ENCODE measurements at places on chromosomes 3 and 15.

- DNase-seq, result no peak
These were observed 14.1 kb downstream of the KLF15 start for GRCh38 chr3:126342991-126343648.

DNA sequence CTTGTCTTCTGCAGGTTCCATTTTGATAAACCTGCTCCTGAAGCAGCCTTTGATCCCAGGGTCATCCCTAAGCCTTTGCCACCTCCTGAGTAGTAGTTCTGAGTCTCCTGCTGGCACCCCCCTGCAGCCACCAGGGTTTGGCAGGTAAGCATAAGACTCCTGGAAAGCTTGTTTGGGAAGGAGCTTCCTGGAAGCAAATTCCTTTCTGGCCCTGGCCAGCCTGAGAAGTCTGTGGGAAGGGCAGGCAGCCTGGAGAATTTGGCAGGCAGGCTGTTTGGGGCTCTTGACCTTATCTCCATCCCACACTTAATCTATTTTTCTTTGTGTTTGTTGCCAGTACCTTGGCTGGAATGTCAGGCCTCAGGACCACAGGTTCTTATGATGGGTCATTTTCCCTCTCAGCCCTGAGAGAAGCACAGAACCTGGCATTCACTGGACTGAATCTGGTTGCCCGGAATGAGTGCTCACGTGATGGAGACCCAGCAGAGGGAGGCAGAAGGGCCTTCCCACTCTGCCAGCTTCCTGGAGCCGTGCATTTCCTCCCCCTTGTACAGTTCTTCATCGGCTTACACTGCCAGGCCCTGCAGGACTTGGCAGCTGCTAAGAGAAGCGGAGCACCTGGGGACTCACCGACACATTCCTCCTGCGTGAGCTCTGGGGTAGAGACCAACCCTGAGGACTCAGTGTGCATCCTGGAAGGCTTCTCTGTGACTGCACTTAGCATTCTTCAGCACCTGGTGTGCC is 13.4 kb downstream of the ATRIP start:
- no peak for DNase-seq

DNA sequence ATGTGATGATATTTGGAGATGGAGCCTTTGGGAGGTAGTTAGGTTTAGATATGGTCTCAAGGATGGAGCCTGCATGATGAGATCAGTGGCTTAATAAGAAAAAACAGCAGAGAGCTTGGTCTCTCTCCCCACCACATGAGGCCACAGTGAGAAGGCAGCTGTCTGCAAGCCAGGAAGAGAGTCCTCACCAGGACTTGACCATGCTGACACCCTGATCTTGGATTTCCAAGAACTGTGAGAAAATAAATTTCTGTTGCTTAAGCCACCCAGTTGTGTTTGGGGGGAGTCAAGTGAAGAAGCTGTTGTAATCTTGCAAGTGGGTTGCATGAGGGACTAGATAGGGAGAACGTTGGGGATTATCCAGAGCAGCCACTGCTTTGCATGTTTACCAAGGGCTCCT is 62.3 kb upstream of the TNFAIP8L3 start:
- DNase-seq, result no peak

DNA sequence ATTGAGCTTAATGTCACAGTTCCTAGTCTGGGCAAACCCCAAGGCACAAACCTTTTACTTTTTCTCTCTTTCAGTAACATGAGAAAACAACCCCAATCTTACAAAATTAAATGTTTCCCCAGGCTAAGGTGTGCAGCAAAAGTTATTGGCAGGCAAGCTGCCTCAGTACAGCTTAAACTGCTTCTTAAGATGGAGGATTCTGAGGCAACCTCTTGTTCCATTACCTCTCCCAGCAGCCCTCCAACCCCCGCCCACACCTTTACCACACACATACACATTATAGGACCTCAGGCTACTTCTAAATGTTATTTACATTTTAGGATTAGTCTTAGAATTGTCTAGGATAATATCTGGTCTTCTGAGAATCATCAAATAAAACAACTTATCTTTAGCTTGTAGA is 22.3 kb upstream of the CBLB start:
- no peak for DNase-seq

GRCh38 chr15:98745650-98746374 is 97.5 kb downstream of the IGF1R start:
- DNase-seq, result no peak

- no peak for DNase-seq
These were observed 62.7 kb downstream of the USP13 start for GRCh38 chr3:179715582-179715981.

DNA sequence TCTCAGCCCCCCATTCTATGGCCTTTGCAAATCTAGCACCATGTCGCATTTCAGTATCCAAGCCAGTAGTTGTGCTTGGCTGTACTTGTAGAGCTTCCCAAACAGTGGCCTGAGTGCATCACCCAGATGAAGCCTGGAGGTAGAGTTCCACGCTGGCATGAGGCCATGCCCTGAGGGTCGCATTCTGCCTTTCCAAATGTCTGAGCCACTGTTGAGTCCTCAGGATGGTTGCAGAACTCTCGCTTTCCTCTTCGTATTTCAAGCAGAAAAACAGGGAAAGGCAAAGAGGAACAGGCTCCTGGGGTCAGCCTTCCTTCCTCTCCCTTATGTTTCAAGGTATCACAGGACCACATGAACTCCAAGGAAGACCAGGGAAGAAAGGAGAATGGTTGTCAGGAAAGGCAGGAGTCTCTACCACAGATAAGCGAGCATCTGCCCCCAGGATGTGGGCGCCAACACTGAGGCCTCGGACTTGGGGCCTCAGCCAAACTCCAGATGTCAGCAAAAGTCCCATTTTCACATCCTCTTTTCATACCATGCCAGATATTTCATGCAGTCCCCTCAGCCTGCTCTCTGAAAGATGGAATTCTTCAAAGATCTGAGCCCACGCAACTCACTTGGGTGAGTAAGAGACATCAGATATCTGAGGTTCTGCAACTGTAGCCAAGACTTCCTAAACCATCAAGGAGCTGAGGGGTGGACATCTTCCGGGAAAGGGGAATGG is 19.4 kb upstream of the PRR20G start:
- no peak for DNase-seq

GRCh38 chr3:152151216-152151876 is 117.4 kb upstream of the MBNL1 start:
- DNase-seq, result no peak

GRCh38 chr15:38617831-38618230 is 53.2 kb upstream of the RASGRP1 start:
- DNase-seq, result no peak

DNA sequence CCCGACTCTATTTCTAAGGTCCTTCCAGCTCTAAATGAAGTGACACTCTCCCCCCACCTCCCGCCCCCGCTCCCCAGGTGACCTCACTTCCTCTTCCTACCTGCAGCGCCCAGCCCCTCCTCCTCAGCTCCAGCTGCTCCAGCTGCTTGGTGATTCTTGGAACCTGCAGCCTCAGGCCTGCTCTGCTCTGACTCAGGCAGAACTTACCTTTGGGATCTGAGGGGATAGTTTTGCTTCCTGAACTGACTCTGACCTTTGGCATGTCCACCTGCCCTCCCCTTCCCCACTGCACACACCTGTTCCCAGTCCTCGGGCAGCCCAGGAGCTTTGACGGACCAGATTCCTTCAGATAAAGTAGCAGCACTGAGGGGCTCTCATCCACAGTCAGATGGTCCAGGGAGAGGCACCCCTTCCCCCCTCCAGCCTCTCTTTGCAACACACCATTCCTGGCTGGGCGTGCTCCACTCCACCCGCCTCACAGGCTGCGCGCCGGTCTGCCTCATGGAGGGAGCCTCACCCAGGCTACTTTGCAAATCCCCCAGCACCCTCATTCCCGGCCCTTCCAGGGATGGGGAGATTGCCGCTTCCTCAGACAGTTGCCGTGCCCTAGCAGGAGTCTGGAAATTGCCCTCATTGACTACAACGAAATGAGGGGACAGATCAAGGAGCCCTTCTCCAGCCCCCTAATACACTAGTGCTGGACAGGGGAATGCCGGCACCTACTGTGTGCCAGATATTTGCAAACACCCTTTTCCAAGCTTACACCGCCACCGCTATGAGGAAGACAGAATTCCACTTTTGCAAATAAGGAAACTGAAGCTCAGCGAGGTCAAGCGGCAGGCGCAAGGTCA is 692 bp upstream of the C15orf39 start:
- peak; percentile 32 for DNase-seq

DNA sequence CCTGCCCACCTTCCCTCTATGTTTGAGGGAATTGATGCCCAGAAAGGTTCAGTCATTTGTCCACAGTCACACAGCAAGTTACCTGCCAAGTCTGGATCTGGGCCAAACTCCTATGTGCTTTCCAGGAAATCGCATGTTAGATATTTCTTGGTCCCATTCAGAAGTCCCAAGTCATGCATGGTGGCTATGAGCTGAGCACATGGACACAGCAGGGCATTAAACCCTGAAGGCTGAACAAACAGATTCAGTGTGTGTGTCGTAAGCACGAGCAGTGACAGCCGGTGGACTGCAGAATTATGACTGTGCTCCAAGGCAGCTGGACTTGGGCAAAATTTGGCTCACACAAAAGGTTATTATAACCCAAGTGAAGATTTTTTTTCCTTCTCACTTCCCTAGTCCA is 11.4 kb upstream of the SLC6A6 start:
- no peak for DNase-seq

- DNase-seq, result no peak
These were observed 38.6 kb upstream of the RAB6B start for GRCh38 chr3:133934073-133934970.

- no peak for DNase-seq
These were observed 74.1 kb upstream of the MITF start for GRCh38 chr3:69665026-69665737.

GRCh38 chr3:152461460-152461859 is 192.7 kb downstream of the MBNL1 start:
- no peak for DNase-seq

- DNase-seq, result no peak
These were observed 1300.1 kb upstream of the EPHA6 start for GRCh38 chr3:95514260-95514659.

DNA sequence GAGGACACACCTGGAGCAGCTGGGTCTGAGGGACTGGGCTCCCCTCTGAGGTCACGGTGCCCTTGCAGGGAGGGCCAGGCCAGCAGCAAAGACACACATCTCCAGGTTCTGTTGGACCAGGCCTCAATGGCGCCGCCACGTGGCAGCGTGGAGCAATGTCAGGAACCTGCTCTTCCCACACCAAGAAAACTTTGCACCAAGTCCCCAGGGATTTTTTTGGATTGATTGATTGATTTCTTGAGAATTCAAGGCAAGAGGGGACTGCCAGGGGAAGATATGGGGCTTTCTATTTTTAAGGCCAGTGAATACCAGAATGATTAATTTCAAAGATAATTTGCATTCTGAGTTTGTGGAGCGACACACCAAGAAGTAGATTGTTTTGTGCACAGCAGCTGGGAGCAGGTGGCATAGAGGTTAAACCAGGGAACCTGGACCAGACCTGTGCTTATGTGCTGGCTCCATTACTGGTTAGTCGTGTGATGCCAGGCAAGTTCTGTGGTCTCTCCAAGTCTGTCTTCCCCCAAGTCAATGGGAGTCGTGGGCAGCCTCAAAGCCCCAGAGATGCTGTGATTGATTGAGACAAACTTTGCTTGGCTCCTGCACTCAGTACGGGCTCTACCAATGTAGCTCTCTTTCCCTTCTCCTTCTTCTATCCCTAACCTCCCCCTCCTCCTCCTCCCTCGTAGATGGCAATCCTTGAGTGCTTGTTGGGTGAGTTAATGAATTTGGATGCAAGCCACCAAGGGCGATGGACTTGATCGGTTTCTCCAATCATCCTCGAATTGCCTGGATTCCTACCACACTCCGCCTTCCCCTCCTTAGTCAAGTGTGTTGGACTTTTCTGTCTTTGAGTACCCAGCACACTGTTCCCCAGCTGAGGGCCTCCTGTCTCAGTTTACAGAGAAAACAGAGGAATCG is 96.2 kb upstream of the TRPM1 start:
- no peak for DNase-seq

GRCh38 chr3:24476871-24477656 is 17.6 kb downstream of the THRB start:
- no peak for DNase-seq

- DNase-seq, result no peak
These were observed 291.1 kb upstream of the PDZRN3 start for GRCh38 chr3:73915886-73916285.

DNA sequence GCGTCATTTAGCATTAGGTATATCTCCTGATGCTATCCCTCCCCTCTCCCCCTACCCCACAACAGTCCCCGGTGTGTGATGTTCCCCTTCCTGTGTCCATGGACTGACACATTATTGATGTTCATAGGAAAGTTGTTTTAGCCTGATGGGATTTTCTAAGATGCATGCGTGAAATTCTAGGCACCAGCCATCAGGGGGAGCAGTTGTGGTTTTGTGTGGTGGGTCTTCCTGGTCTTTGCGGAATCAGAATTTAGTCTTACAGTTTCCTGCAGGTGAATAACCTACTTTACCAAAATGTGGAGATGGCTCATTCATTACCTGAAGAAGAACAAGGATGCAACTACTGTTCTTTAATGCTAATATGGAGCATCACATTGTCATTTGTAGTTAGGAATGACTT is 455.0 kb upstream of the THBS1 start:
- peak; percentile 14 for DNase-seq

DNA sequence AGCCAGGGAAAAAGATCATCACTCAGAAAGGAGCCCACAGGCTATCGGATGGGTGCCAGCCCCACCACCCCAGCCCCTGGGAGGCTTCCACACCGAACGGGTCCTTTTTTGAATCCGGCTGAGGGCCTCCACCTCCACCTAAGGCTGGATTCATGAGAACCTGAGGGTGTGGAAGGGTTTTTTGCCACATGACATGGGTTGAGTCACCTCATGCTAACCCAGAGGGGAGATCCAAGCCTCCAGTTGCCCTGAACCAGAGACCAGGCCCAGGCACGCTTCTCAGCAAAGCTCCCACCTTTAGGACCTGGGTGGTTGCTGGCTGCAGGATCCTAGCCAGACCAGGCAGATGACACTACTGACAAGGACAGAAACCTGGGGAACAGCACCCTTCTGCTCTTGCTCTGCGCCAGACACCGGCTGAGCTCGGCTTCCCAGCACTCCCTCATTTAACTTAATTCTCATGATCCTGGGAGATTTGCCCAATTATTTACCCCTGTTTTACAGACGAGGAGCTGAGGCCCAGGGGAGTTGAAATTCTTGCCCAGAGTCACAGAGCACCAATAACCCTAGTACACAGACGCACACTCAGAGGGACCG is 25.6 kb downstream of the DUSP7 start:
- DNase-seq, result no peak

DNA sequence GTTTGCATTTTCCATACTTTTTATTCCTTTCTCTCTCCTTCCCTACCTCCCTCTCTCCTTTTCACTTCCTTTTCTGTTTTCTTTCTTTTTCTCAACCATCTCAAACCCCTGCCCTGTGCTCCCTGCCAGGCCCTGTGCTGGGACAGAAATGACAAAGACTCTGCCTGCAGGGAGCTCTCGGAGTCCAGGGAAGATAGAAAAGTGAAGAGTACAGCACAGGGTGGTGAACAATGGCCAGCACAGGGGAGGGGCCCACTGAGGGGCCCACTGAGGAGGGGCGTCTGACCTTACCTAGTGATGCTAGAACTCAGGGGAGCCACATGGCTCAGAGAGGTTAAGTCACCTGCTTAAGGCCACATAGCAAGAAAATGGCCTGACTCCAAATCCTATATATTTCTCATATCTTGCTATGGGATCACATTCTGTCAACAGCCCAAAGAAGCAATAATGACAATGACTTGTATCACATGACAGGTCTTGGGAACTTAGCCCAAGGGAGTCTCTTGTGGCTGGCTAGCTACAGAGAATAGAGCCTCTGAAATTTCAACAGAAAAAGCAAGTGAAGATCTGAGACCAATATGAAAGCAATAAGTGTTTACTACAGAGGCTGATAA is 44.3 kb upstream of the ATP2B2 start:
- DNase-seq, result no peak
